Central memory CD8-positive, alpha-beta T cell (primary cell): ENCODE measurements at places on chromosomes 2 and 18.

DNA sequence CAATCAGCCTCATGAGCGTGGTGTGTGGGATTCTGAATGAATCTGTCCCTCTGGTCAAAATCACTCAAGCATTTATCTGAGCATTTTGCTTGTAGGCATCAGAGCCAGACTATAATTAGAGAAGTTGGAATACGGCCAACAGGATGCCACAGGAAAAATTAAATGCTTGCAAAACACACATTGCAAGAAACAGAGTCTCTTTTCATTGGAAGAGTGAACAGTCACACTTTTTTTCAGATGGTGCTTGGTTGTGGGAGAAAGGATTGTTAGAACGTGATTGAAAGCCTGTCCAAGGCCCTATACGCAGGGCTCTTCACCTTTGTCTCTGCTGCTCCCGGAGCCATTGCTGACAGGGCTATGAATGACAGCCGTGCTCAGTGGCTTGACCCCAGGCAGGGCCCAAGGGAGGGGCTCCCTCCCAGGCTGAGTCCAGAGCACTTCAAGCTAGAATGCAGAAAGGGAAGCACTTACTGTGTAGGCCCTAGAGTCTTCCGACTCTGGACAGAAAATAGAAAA lies 59.8 kb downstream of the SNTG2 start:
- no peak for DNase-seq

- DNase-seq: no peak
Measured at GRCh38 chr2:31802711-31803110, 208.1 kb downstream of the MEMO1 start.

- no peak for DNase-seq
Measured at GRCh38 chr2:217248312-217248935, 388.6 kb upstream of the TNP1 start.

- no peak for DNase-seq
Measured at GRCh38 chr18:37493352-37493935, 72.2 kb downstream of the CELF4 start.

GRCh38 chr2:234257859-234258561 lies 207.5 kb downstream of the SPP2 start:
- DNase-seq: no peak

DNA sequence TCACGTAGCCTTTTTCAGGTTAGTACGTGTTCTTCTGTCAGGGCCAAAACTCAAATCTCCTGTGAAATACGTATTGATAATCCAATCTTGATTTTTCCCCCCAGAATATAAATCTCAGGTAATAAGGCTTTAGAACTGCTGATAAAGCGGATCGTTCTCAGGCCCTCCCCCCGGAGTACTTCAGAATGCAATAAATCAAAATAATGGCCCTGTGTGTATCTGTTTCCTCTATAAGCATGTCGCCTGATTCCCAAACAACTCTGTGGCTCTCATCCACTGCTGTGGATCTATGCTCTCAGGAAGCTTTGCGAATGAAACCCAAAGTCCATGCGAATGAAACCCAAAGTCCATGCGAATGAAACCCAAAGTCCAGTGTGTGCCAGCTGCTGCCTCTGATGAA lies 49.4 kb downstream of the IMPA2 start:
- no peak for DNase-seq

- DNase-seq: no peak
Measured at GRCh38 chr18:9104244-9104901, 1.9 kb downstream of the NDUFV2 start.

GRCh38 chr2:218382785-218383184 lies 712 bp downstream of the SLC11A1 start:
- DNase-seq: no peak

DNA sequence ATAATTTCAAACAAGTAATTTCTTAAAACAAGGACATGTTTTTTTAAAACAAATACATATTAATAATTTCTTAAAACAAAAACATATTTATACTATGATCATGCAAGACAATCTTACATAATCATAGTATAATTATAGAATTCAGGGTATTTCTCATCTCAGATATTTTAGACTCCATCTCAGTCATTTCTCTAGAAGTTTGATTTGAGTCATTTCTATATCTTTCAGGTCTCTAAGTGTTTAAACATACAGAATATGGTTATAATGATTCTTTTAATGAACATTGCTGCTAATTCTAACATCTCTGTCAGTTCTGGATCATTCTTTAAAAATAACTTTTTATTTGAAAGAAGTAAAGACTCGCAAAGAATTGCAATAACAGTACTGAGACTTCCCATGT lies 154.2 kb upstream of the KYNU start:
- no peak for DNase-seq

DNA sequence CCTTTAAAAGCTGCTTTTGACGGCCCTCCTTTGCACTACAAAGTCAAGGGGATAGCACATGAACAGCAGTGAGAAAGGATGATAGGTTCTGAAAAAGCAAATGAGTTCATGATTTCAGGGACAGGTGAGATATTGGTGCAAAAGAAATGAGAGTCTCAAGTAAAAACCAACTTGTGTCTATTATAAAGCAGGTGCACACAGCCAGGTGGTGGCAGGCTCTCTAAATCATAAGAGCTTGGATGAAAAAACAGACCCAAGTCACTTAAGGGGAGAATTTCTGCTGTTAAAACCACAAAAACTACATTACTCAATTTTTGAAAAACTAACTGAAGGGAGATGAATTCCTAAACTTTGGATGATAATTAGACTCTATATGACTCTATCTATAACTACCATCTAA lies 201.5 kb downstream of the SP3 start:
- DNase-seq: no peak

DNA sequence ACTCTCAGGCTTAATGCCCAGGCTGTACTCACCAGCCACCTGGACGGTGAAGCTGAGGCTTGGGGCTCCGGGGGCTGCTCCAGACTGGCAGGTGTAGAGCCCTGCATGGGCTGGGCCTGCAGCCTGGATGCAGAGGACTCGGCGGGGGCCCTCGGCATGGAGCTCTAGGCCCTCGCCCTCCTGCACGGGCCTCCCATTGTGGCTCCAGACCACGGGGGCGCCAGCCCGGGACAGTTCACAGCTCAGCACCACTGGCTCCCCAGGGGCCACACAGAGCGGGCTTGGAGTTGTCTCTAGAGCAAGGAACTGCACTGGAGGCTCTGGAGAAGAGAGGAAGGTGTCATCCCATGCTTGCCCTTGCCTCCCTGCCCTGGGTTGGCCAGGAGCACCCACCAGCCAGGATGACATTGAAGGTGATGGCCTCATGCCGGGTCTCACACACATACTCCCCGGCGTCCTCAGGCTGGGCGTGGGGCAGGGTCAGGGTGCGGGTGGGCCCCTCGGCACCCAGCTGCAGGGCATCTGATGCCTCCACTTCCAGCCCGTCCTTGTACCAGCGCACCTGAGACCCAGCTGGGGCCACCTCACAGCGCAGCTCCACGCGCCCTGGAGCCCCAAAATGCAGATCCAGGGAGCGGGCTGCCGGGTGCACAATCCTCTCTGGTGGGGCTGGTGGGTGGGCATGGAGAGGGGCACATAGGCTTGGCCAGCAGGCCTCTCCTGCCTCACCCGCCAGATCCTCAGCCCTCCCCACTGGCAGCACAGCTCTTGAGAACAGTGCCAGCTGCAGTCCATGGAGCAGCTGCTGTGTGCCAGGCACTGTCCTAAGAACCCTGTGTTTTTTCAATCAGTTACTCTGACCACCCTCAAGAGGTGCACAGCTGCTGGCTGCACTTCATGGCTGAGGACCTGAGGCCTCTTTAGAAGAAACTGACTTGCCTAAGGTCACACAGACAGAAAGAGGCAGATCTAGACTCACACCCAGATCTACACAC lies 13.3 kb downstream of the OBSL1 start:
- no peak for DNase-seq

GRCh38 chr2:84964406-84965191 lies 6.4 kb upstream of the KCMF1 start:
- no peak for DNase-seq

GRCh38 chr2:66478731-66479316 lies 43.9 kb downstream of the MEIS1 start:
- no peak for DNase-seq

- no peak for DNase-seq
Measured at GRCh38 chr18:2572171-2572569, 813 bp downstream of the NDC80 start.

DNA sequence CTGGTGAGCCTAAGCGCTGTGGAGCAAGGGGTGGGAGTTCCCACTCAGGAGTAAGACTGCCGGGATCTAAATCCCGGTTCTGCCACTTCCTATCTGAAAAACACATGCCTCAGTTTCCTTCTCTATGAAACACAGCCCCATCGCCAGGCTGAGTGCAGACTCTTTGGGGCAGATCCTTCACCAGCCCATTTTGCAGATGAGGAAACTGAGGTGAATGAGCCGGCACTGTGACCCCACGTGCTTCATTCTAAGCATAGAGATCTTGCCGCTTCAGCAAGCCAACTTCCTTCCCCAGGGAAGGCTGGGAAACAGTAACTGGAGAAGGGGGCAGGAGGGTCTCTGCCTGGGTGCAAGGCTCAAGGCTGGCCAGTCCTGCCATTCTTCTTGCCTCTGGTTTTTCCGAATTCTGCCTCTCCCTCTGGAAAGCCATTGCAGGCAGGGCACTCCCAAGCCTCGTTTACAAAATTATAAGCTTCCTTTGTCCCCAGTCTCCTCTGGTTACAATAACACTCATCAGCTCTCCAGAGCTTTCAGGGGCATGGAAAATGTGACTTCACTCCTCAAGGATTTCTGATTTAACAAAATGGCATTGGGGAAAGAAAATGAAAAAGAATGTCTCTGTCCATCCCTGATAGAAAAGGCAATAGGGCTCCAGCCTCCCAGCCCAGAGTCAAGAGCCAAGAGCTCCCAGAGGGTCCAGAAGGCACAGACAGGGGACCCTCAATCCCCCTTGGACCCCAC lies 249.2 kb downstream of the TNS1 start:
- DNase-seq: no peak

DNA sequence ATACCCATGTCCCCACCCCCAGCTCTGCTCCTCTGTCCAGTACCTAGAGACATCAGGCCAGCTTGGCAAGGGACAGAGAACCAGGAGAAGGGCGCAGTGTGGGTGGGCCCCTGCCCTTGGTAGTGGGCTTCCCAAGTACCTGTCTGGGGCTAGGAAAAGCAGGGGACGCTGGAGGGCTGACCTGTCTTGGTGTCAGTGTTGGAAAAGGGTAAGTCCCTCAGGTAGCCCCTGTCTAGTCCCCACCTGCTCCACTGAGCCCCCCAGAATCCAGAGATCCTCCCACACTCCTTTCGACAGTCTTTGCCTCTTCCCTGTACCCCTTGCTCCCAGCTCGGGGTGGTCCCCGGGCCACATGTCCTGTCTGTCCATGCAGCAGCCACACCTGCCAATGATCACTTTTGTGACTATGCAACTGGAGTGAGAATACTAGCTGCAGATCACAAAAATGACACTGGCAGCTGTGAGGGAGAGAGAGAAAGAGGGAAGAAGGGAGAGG lies 14.6 kb downstream of the DNAJB2 start:
- no peak for DNase-seq

DNA sequence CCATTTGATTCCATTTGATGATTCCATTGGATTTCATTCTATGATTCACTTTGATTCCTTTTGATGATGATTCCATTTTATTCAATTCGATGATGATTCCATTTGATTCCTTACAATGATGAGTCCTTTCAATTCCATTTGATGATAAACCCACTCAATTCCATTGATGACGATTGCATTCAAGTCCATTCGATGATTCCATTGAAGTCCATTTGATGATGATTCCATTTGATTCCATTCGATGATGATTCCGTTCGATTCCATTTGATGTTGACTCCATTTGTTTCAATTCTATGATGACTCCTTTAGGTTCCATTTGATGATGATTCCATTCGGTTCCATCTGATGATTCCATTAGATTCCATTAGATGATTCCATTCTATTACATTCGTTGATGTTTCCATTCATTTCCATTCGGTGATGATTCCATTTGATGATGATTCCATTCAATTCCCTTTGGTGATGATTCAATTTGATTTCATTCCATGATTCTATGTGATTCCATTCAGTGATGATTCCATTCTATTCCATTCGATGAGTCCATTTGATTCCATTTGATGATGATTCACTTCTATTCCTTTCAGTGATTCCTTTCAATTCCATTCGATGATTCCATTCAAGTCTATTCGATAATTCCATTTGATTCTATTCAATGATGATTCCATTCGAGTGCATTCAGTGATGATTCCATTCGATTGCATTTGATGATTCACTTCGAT lies 1106.0 kb downstream of the RPIA start:
- DNase-seq: no peak

GRCh38 chr18:32037616-32038015 lies 19.0 kb downstream of the RNF125 start:
- DNase-seq: no peak

DNA sequence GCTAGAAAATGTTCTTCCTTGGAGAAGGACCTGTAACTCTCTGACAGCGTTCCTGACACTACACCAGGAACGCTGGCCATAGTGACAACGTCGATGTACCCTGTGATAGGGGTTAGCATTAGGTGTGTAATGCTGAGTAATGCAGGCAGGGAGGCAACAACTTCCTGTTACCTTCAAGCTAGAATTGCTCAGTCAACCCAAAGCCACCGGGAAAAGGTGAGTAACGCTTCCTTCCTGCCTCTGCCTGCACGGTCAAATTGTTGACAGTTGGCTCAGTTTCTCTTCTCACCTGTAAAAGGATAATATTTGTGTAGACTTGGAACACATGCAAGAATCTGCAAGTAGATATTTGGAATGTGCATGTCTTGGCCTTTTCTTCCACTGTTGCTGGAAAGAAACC lies 12.7 kb downstream of the FAM110C start:
- DNase-seq: no peak

DNA sequence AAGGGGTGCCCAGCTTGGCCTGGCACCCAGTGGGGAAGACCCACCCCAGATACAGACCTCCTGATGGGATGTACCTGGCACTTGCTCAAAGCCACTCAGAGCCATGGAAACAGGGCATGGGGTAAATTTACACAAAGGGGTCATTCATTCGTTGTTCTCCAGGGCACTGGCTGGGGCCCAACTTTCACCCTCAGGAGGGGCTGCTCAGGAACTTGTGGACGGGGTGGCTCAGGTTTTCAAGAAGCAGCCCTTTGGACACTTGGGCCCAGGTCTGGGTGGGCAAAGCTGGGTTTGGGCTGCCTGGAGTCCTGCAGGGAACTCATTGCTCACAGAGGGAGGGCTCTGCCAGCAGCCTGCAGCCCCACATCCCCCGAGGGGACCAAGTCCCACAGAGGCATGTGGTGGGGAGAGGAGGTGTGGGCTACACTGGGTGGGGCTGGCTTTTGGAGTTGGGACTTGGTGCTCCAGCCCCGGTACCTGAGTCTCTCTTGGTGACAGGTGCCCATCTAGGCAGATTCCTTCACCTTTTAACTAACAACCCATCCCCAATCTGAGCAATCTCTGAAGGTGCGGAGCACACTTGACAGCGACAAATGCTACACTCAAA lies 172.3 kb downstream of the CELF4 start:
- no peak for DNase-seq

DNA sequence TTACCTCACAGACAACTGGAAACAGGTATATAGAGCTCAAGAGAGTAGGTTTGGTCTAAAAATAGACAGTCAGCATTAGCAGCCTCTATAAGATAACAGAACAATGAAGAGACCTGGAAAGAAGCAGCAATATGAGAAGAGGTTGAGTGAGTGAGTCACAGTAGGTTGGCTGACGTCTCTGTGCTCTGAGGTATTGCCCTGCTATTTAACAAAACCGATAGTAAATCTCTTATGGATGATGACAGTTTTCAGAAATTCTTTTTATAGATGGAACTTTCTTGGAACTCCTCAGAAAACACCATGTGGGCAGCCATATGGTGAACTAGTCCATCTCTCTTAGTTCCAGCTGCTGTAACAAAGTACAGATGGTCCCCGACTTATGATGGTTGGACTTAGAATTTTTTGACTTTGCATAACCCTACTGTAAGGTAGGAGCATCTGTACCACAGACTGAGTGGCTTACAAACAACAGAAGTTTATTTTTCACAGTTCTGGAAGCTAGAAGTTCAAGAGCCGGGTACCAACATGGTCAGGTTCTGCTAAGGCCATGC lies 123.5 kb downstream of the MBD2 start:
- DNase-seq: no peak
